ENCODE measurements at places on chromosomes 12 and 14. TPM values are rescaled to one million over a fixed set of nuclear protein-coding genes. Genes with fewer than 3 reads are reported as not detected.

SOX5 gene
- total RNA-seq, result 13.7 TPM

NYNRIN gene
- 11.9 TPM for total RNA-seq

KITLG gene
- total RNA-seq, result 14.5 TPM

OR2AP1 gene
- not detected for total RNA-seq

OR10G2 gene
- total RNA-seq, result not detected

CCDC38 gene
- 0.04 TPM for total RNA-seq

RPL10L gene
- total RNA-seq, result not detected

SERPINA9 gene
- not detected for total RNA-seq

FAR2 gene
- 12.6 TPM for total RNA-seq

PTPRO gene
- total RNA-seq, result 0.15 TPM

RESF1 gene
- 30.6 TPM for total RNA-seq

FGF6 gene
- not detected for total RNA-seq

OTUB2 gene
- total RNA-seq, result 0.51 TPM

TMEM233 gene
- total RNA-seq, result 5.6 TPM

Data from SJCRH30 (cell line).